H7 (cell line): ENCODE measurements at places on chromosomes 2 and 18.

DNA sequence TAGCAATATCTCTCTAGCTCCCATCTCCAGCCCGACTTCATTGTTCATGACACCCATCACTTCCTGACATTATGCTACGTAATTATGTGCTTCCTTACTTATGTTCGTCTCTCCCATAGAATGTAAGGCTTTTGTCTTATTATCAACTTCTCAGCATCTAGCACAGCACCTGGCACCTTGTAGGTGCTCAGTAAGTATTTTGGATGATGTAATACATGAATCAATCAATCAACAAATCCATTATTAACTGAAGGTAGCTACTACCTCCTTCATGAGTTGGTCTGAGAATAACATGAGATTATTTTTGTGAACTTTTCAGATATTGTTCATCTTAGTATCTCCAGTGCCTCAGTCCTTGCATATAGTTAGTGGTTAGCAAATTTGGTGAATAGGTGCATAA lies 109.3 kb downstream of the EN1 start:
- no peak for DNase-seq

- no peak for DNase-seq
These were observed 51.2 kb downstream of the BOD1L2 start for GRCh38 chr18:57198073-57198472.

GRCh38 chr2:171814883-171815282 lies 79.2 kb downstream of the SLC25A12 start:
- DNase-seq: no peak

DNA sequence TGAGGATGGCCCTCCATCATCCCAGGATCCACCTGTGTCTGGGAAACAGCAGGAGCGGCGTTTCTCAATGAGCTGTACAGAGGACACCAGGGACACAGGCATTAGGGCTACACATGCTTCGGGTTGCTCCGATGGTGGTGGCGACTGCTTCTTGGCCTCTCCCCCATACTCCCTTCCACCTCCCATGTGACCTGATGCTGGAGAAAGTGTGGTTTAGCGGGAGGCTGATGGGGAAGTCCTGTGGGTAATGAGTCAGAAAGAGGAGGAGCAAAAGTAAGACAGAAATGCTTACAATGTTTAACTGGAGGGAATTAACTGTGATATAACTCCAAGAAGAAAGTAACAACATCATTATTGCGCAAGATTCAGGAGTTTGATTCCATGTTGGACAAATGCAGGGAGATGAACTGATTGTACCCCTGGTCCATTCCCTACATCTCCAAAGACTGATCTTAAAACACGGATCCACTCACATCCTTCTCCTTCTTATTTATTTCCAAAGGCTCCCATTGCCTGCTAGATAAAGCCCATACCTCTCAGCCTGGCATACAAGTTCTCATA lies 186.6 kb downstream of the NRP2 start:
- no peak for DNase-seq

DNA sequence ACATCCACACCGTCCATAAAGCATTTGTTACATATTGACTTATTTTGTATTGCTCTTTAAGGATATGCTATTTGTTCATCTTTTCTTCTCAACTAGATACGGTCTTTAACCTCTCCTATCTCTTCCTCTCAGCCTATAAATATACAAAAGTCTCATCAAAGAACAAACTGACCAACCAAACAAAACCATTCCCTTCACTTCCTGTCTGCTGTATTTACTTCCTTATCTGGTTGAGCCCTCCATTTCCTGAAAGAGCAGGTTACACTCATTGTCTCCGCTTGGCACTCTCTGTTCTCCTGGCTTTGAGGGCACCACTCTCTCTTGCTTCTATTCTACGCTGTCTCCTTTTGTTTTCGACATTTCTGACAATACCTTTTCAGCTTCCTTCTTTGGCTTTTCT lies 431.9 kb upstream of the TCF4 start:
- DNase-seq: no peak

DNA sequence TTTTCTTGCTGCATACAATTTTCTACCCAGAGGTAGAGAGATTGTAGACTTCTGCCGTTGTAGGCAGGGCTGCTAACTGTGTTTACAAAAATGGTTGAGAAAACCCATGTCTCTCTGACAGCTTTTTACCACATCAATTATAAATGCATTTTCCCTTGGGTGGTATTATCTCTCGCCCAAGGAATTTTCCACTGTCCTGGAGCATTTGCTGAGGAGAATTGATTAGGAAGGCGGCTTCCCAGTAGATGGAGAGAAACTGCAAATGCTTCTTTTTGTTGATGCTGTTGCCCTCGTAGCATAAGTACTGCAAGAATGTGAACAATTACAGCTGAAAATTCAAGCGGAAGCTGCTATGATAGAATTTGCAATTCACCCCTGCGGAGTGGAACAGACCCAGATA lies 1007.7 kb upstream of the KLHL29 start:
- no peak for DNase-seq

GRCh38 chr2:200000444-200001163 lies 45.2 kb downstream of the MAIP1 start:
- no peak for DNase-seq

DNA sequence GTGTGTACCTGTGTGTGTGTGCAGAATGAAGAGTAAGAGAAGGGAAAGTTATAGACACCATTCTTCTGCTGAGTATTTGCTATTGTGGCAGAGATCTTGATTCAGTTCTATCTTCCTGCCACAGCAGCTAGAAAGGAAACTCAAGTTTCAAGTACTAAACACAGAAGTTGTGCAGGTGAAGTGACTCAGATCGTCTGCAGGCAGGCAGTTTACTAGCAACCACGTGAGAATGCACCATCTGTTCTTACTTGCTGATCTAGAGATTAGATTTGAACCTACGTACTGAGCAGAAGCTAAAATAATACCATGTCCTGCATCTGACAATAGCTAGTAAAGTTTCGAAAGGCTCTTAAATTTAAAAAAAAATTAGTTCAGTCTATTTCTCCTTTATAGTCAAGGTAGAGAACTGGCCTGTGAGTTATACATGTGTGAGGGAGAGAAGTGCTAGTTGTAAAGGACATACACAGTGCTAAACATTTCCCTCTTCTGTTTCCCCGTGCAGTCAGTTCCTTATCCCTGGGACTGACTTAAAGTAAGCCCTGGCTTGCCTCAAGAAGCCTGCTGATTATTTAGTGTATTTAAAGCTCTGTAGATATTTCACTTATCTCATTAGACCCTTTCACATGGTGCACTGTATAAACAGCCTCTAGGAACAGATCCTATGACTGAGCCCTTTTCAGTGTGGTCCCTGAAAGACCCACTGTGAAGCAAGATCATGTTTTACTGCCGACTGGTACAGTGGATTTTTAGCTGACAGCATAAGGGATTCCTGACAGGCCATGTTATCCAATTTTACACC lies 45.0 kb downstream of the SLC38A11 start:
- no peak for DNase-seq
